Kidney tubule cell (primary cell): ENCODE measurements at places on chromosomes 2 and 18.

DNA sequence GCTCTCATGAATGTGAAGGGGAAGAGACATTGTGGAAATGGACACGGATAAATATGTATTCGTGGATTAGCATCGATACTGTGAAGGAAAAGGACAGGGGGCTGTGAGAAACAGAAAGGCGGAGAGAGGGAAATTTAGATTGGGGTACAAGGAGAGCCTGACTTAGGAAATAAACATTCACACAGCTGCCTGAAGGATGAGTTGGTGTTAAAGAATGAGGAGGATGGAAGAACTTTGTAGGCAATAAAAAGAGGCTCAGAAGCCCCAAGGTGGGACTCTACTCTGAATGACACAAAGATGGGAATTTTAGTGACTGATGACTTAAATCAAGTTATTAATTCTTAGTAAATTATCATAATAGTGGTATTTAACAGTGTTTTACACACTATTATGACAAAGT, 10.1 kb downstream of the MYO1B start:
- DNase-seq: no peak

DNA sequence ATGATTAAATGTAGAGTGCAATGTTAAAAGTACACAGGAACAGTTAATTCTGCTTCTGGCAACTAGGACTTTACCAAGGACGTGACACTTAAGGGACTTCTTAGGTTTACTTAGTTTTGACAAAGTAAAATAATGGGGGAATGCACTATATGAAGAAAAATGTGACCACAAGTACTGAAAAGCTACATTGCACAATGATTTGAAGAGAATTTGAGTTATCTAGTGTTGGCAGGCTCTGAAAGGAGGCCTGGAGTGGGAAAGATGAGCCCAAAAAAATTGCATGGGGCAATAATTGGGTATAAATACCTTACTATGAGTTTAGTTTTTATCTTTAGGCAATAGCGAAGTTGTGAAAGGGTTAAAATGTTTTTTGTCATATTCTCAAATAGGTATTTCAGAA, 173.7 kb downstream of the DOK6 start:
- DNase-seq: no peak

GRCh38 chr2:109017017-109017416, 28.0 kb upstream of the EDAR start:
- no peak for DNase-seq

DNA sequence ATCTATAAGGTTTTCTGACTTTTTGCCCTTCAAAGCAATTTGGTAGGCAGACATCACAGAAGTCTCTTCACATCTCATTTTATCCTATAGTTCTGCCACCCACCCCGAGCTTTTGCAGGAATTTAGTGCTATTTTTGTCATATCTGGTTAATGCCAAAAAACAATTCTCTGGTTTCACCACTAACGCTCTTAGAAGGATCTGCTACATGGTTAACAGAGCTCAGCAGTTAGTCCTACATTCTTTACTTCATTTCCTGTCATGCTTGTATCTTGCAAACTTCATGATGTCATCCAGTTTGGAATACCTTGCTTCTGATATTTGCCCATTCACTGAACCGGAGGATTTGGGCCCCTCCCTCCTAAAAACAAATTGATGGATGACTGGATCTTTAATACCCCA, 116.8 kb upstream of the SERPINE2 start:
- DNase-seq: peak; percentile 75

DNA sequence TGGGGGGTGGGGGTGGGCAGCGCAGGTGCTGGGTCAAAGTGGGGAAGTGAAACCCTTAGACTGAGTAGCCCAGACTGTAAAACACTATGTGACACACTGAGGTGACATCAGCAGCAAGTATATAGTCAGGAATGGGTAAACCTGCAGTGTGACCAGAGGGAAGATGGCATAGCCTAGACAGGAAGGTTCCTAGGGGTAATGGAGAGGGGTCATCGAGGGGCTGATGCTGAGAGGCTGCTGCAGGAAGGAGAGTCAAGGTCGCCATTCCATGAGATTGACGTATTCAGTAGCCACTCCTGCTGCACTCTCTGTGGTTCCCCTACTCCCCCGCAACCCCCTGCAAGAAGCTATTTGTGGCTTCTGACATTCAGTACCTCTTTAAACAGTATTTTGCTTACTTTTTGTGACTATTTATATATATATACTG, 111.7 kb downstream of the CHST9 start:
- no peak for DNase-seq

- DNase-seq: no peak
Measured at GRCh38 chr2:235954281-235954680, 213.9 kb downstream of the GBX2 start.

DNA sequence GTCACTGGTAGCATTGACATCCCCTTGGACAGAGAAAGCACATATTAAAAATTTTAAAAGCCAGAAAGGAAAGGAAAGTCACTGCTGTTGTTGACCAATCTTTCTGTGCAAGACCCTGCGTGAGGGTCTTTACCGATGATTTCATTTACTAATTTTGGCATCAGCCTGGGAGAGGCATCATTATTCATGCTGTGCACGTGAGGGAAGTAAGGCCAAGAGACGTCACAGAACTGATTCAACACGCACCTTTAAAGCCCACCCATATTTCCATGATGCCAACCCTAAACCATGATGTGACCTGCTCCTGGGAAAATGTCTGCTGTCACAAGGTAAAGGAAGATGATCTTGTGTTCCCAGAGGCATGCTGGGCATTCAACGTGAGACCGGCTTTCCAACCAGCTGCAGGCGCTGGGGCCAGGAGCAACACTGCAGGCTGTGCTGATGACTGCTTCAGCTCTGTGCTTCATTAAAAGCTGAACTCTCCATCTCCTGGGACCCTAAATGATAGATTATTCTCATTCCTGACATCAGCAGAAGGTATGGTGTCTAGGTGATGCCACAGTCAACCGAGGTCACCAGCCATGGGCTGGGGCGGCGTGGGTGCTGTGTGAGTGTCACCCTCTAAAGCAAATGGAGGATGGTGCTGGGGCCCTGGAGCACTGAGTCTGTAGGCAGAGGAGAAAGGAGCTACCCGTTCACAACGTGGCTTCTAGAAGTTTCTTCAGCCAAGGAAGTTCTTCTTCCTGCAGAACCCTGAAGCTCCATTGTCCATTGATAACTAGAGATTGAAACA, 53.9 kb downstream of the TMEM18 start:
- no peak for DNase-seq

- no peak for DNase-seq
Measured at GRCh38 chr2:100766806-100767205, 53.1 kb upstream of the NPAS2 start.

GRCh38 chr2:230925879-230926765, 1.1 kb upstream of the GPR55 start:
- DNase-seq: peak; percentile 25

- no peak for DNase-seq
Measured at GRCh38 chr2:121329786-121330185, 44.8 kb upstream of the TFCP2L1 start.

DNA sequence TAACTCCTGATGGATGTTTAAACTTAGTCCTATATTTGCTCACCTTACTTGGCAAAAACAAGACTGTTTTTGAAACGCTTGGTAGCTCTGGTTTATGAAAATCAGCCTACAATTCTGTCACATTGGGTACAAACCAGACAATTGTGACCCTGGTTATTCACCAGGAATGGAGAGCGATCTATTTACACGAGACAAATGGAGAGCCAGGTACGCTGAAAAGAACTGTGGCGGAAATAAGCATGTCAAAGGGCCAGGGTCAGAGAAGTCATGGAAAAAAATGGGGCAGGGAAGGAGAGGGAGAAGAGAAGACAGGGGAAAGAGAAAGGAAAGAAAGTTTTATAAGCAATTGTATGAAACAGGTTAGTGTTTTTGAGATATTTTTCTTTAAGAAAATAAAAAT, 119.5 kb upstream of the ZFP36L2 start:
- no peak for DNase-seq

GRCh38 chr2:203691149-203691548, 15.3 kb upstream of the CD28 start:
- DNase-seq: no peak

- DNase-seq: no peak
Measured at GRCh38 chr2:197904446-197904845, 100.1 kb downstream of the PLCL1 start.

GRCh38 chr2:172693037-172693436, 42.6 kb upstream of the RAPGEF4 start:
- DNase-seq: peak; percentile 97

GRCh38 chr2:238152771-238153688, 5.7 kb upstream of the ERFE start:
- no peak for DNase-seq

- peak; percentile 60 for DNase-seq
Measured at GRCh38 chr18:54777118-54777791, 51.0 kb upstream of the RAB27B start.

DNA sequence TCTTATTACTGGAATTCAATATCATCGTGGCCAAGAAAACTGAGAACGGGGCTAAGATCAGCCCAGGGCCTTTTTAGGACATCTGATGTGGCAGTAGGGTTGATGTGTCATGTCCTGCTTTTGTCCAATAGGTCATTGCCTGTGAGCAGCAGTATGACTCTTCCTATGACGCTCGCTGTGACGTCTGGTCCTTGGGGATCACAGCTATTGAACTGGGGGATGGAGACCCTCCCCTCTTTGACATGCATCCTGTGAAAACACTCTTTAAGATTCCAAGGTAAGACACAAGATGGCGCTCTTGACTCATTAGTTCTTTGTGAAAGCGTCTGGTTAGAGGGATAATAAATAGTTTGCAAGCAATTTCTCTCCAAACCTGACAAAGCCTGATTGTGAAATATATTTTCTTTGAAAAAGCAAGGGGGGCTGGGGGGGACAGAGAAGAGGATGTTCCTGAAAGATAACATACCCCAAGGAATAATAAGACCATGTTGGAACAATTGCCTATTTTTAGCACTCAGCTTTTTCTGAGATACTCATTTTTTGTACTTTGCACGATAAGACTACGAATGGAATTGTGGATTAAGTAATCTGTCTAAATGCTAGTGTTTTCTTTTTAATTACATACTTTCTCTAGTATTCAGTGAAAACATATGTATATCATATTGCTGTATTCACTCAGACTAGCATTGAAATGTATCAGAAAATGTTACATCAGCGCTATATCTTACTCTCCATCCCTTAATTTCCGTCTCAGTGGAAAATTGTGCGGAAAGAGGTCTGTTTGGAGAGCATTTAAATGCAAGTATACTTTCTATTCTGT, 58.1 kb downstream of the MYO3B start:
- DNase-seq: peak; percentile 40

DNA sequence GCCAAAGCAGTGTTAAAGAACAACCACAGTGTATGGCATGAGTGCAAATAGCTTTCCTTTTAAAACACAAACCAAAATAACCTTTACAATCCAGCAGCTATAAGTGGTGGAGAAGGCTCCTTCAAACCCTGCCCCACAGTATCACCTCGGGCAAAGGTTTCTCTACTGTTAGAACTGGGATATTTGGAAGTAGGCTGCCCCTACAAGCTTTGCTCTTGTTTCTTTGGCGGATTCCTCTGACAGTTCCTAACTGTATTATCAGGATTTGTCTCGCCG, 214.8 kb downstream of the ZNF521 start:
- DNase-seq: no peak

GRCh38 chr2:74007121-74007520, 22.4 kb downstream of the TET3 start:
- no peak for DNase-seq

- DNase-seq: peak; percentile 41
Measured at GRCh38 chr18:58297198-58297597, 253.2 kb downstream of the NEDD4L start.

DNA sequence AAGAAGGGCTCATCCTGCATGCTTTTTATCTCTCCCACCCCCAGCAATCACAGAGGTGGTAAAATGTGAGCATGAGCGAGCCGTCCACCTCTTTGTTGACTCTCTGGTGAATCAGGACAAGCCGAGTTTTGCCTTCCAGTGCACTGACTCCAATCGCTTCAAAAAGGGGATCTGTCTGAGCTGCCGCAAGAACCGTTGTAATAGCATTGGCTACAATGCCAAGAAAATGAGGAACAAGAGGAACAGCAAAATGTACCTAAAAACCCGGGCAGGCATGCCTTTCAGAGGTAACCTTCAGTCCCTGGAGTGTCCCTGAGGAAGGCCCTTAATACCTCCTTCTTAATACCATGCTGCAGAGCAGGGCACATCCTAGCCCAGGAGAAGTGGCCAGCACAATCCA, 19.5 kb downstream of the LIPG start:
- no peak for DNase-seq

GRCh38 chr2:221836095-221836494, 264.0 kb upstream of the EPHA4 start:
- no peak for DNase-seq

DNA sequence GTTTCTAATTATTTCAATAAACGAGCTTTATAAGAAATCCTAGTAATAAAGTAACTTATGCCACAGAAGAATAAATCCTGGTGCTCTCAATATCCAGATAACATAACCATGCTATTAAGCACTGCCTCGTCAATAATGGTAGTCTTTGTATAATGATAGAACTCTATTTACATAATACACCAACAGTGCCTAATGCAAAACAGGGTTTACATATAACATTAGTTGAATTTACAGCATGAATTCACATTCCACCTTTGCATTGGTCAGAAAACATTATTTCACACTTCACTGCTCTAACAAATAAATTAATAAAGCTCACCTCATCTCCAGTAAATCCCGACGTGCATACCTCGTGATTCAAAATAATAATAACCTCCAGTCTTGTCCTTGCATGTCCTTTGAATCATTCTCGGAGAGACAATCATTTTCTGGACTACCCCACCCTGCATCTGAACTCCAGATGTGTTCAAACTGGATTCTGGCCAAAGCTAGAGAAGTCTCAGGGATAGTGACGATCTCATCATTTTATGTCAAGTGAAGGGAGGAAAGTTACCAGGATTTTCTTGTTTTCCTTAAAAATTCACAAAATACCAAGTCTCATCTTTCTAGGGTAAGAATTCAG, 189.2 kb downstream of the NCKAP5 start:
- DNase-seq: no peak

- peak; percentile 57 for DNase-seq
Measured at GRCh38 chr2:159807183-159808031, 9.4 kb upstream of the CD302 start.

- DNase-seq: no peak
Measured at GRCh38 chr18:24868311-24868710, 407.9 kb downstream of the HRH4 start.

DNA sequence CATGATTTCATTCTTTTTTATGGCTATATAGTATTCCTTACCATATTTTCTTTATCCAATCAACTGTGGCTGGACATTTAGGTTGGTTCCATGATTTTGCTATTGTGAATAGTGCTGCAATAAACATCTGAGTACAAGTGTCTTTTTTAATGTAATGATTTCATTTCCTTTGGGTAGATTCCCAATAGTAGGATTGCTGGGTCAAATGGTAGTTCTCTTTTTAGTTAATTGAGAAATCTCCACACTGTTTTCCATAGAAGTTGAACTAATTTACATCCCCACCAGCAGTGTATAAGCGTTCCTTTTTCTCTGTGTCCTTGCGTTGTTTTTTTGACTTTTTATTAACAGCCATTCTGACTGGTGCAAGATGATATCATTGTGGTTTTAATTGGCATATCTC, 59.1 kb upstream of the IL1RL1 start:
- DNase-seq: no peak

DNA sequence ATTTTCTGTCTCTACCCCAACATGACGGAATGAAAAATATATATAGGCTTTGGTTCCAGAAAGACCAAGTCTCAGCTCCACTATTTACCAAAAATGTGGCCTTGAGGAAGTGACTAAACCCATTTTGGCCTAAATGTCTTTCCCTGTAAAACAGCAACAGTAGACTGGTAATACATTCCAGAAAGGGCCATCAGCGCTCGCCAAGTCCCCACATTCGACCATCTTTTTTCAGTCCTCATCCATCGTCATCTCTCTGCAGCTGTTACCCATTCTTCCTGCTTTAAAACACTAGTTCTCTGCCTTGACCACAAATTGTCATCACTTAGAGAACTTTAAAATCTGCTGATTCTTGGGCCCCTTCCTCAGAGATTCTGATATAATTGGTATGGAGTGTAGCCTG, 183.8 kb upstream of the CTAGE1 start:
- no peak for DNase-seq
